ENCODE measurements at places on chromosomes 5 and 9. TPM values are rescaled to one million over a fixed set of nuclear protein-coding genes. Genes with fewer than 3 reads are reported as not detected.

DNA sequence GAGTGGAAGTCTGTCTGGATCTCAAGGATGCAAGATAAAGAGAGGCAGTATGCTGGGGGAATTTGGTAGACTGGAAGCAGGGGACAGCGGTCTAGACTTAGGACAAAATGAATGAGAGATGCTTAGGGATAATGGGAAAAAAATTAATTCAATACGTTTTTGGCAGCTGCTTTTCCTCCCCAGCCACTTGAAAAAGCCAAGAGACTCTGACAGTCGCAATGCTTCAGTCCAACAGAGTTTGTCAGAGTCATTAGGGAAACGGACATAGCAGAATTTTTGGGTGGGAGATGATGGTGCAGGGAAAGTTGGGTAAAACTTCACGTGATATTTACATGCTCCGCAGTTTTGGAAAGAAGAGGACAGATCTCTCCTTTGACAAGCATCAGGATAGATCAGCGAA is 129.7 kb downstream of the GOLPH3 start:
- no peak for DNase-seq

- no peak for DNase-seq
Observed at GRCh38 chr5:29016067-29016466, 1977.7 kb upstream of the CDH9 start.

The CCDC192 gene
- not detected for total RNA-seq

- DNase-seq, result no peak
Observed at GRCh38 chr5:114411380-114411931, 49.6 kb downstream of the KCNN2 start.

GRCh38 chr5:88861231-88861630 is 21.8 kb downstream of the MEF2C start:
- DNase-seq, result no peak

DNA sequence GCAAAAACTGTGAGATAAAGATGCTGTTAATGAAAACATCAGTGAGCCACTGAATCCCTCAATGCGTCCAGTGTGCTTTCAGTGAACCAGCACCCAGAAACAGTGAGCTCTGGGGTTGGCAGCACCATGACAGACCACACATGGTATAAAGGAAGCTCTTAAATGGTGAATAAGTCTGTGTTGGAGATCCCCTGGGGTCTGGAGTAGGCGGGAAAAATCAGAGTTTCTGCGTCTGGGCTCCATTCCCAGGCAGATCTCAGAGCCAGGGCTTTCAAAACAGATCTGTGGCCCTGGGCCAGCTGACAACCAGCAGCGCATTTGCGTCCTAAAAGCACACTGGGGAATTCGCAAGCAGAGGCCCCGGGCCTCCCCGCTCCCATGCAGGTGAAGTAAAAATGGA is 233.5 kb downstream of the FRMD3 start:
- peak; percentile 60 for DNase-seq

The IL7R gene
- not detected for total RNA-seq

The G3BP1 gene
- 127 TPM for total RNA-seq

- DNase-seq, result no peak
Observed at GRCh38 chr9:12133416-12133815, 559.8 kb upstream of the TYRP1 start.

Data from glutamatergic neuron (in vitro differentiated cells).